Caco-2 (cell line): ENCODE measurements at places on chromosomes 6 and 20.

GRCh38 chr6:40524797-40525585 is 62.2 kb downstream of the LRFN2 start:
- DNase-seq, result no peak

GRCh38 chr20:2042400-2042799 is 48.5 kb upstream of the PDYN start:
- DNase-seq, result no peak

DNA sequence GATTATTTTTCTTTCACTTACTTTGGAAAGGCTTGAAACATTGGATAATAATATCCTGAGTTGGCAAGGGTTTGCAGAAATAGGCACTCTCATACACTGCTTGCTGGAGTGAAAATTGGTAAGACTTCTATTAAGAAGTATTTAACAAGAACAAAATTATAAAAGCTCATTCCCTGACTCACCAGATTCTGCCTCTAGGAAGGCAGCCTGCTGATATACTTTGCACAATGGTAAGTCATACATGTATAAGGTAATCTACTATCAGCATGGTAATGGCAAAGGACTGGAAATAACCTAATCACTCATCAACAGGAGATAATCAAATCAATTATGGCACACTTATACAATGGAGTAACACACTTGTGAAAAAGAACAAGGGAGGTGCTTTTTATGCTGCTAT is 85.8 kb downstream of the PLCG1 start:
- DNase-seq, result no peak

- DNase-seq, result no peak
These were observed 5.5 kb downstream of the DNAJC5 start for GRCh38 chr20:63900413-63900812.

GRCh38 chr6:18579869-18580268 is 192.7 kb downstream of the RNF144B start:
- no peak for DNase-seq

GRCh38 chr6:13181393-13181792 is 146.9 kb downstream of the TBC1D7 start:
- DNase-seq, result no peak

- DNase-seq, result no peak
These were observed 124.4 kb downstream of the KCNQ5 start for GRCh38 chr6:72746276-72746675.
